CD4-positive, alpha-beta T cell treated with Interferon gamma for 1 hour (primary cell): ENCODE measurements at places on chromosomes 6 and 20.

GRCh38 chr6:2181567-2181966 is 63.8 kb downstream of the GMDS start:
- DNase-seq: no peak

DNA sequence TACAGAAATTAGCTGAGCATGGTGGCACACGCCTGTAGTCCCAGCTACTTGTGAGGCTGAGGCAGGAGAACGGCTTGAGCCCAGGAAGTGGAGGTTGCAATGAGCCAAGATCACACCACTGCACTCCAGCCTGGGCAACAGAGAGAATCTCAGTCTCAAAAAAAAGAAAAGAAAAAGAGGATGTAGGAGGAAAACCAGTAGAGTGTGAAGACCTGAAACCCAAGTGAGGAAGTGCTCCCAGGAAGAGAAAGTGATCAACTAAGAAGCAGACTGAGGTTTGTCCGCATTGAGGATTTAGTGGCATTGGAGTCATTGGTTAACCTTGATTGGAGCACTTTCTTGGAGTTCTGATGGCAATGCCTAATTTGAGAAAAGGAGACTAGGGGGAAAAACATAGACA is 20.6 kb upstream of the TASP1 start:
- DNase-seq: no peak

GRCh38 chr6:138944412-138944811 is 43.6 kb downstream of the REPS1 start:
- peak; percentile 3 for DNase-seq

DNA sequence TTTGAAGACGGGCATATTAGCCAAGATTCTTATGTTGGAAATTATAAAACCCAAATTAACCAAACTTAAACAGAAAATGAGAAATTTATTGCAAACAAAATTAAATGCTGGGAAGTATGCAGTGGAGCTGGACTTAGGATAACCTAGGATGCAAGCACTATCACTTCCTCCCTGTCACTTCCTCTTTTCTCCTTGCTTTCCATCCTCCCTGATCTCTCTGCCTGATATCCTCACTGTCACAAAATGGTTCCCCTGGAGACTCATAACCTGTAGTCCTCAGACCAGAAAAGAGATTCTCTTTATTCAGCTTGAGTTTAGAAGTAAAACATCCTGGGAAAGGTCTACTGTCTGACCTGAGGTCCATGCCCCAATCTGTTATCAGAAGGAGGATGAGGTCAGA is 7.4 kb upstream of the KLHL32 start:
- no peak for DNase-seq

- DNase-seq: peak; percentile 55
Measured at GRCh38 chr20:380763-381580, 412 bp downstream of the TRIB3 start.

GRCh38 chr20:16132036-16132798 is 441.0 kb downstream of the KIF16B start:
- DNase-seq: no peak

DNA sequence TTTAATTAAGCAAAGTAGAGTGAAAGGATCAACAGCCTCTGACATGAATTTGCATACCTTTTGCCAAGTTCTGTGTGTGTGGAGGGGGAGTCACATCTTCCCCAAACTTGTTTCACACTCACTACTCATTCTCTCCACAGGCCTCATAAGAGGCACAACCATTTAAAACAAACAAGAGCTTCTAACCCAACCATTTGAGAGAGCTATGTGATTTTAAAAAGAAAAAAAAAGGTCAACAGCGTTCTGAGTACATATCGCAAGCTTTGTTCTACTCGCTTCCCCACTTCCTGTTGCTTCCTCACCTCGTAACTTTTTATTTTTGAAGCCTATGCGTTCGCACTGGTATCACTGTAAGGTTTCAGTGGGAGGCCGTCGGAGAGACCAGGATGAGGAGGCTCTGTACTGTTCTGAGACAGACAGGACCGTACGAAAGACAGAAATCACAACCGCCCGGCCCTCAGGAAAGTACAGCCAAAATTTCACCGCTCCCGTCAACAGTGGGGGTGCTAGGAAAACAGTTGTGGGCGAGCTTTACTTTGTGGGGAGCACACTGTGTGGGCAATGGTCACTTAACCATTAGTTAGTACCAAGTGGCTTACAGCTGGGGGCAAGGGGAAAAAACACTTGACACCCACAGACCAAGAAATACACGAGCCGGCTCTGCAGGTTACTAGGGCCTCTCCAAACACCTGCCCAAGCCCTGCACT is 61.3 kb downstream of the TRERF1 start:
- DNase-seq: peak; percentile 43
